AG04450 (cell line): ENCODE measurements at places on chromosomes 7 and 10.

DNA sequence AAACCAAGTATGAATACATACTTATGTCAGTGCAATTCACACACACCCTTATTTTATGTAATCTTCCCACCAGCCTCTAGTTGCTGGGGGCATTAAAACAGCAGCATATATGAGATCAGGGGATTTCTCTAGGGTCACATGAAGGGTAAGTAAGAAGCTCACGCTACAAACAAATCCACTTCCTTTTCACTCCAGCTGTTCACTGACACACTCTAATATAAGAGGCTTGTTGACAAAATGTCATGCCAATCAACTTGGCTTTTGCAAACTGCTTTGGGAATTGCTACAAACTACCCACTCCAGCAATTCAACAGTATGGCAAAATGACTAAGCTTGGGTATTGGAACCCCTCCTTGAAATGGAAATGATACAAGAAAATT is 10.3 kb downstream of the FAM3C start:
- DNase-seq, result no peak

DNA sequence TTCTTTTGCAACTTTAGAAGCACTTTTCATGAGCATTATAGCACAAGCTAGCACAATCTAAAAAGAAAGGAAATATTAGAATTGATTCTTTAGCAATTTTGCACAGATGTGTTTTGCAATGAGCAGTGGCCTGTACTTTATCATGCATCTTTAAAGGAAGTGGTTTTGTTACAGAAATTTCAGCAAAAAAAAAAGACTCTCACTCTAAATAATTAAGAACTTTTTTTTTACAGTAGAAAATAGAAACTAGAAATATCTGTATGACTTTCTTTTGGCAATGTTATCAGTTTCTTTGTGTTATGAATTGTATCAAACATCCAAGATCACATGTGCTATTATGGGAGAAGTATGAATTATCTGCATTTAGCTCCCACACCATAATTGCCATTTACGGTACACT is 195.7 kb upstream of the KLF6 start:
- no peak for DNase-seq

- no peak for DNase-seq
Observed at GRCh38 chr7:2999078-2999500, 44.6 kb downstream of the CARD11 start.

DNA sequence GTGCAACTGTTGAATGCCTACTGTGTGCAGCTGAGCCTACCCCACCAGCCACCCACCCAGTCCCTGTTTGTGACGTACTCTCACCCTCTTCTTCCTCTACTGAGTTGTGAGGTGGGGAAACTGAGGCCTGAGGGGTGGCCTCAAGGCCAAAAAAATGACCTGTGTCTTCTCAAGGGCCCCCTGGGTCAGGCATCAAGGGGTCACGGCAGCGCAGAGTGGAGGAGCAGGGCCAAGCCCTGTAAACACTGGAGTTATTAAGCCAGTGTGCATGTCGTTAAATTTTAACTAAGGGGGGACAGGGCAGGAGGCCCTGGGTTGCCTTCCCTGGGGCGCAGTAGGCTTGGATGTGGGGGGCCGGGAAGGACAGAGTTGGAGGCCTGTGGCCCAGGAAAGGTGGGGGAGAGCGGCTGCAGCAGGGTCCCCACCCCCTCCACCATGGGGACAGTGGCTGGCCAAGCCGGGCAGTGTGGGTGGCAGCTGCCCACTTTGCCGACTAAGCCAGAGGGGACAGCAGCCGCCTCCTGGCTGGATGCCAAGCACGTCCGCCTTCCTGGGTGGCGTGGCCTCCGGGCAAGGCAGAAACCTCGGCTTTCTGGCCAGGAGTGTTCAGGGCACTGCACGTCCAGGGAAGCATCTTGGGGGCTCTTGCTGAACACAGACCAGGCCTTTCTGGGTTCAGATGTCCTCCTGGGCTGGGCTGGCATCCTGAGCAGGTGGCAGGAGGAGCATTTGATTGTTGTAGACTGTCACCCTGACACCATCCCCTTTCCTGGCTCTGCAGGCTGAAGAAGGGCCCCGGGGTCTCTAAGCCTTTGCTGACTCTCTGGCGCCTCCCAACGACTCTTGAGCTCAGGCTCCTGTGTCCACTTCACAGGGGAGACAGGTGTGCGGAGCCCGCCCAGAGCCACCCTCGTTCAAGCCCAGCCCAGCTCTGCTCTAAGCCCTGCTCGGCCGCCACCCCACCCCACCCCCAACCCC is 1.9 kb downstream of the SLC29A4 start:
- DNase-seq, result no peak

DNA sequence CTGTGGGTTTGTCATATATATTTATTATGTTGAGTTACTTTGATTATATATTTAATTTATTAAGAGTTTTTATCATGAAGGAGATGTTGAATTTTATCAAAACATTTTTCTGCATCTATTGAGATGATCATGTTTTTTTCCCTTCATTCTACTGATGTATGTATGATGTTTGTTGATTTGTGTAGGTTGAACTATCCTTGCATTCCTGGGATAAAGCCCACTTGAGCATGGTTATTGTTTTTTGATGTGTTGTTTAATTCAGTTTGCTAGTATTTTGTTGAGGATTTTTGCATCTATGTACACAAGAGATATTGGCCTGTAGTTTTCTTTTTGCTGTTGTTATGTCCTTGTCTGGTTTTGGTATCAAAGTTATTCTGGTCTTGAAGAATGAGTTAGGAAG is 31.1 kb downstream of the SCART1 start:
- DNase-seq, result no peak

- DNase-seq, result no peak
Observed at GRCh38 chr7:48011951-48012350, 17.0 kb downstream of the SUN3 start.

DNA sequence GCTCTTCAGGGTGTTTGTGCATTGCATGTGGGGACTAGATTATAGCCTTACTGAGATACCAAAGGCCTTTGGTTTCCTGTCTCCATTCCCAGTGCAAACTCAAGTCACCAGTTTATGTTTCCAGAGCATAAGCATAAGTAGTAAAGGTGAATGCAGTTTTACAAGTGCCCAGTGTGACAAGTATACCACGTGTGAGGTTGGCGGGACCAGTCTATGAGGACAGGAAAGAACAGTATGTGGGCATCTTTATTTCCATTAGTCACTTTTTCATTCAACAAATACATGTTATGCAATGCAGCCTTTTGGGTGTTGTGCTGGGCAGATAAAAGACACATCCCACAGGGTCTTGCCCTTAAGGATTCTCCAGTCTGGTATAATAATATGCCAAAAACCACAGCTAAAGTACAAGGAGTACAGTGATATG is 146.5 kb downstream of the ARID5B start:
- DNase-seq, result no peak

DNA sequence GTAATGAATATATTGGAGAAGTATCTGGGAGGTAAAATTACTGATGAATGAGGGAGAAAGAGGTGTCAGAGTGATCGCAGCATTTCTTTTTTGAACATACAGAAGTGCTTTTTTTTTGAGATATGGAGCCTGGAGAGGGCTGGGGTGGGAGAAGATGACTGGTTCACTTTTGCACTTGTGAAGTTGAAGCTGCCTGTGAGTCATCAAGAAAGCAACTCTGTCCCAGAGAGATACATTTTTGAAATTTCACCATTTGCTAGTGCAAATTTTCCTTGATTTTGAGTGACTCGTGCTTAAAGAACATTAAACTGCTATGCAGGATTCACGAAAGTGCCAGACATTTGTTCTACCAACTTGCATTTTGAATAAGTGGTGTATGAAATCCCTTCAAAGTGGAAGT is 81.8 kb downstream of the ADRA2A start:
- no peak for DNase-seq

GRCh38 chr7:130154131-130154500 is 51.1 kb downstream of the TMEM209 start:
- no peak for DNase-seq

DNA sequence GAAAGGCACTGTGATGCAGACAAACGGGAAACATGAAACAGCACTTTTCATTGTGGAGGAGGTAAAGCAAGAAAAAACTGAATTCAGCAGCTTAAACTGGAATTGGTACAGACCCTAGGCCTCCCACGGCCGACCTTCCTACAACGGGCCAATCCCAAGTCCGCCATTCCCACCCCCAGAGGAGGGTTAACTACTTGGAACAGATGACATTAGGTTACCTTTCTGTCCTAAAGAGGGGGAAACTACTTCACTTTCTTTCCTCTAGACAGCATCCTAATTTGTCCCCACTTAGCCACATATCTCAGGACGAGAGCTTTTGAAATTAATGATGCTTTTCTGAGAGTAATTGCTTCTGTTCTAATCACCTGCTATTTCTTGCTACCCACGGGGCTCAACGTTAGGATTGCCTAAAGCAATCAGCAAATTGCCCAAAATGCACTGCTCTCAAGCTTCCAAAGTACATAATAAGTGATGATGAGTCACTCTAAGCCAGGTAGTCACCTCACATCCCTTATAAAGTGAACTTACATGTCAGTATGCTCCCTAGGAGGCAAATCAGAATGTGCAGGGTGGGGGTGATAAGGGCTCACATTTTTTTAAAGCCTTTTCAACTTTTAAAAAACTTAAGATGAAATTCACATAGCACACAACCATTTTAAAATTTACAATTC is 36.7 kb downstream of the LSM5 start:
- DNase-seq, result no peak

GRCh38 chr10:24722676-24723385 is 856 bp downstream of the ARHGAP21 start:
- DNase-seq, result no peak

- DNase-seq, result no peak
Observed at GRCh38 chr10:130559547-130559880, 423.3 kb downstream of the GLRX3 start.

DNA sequence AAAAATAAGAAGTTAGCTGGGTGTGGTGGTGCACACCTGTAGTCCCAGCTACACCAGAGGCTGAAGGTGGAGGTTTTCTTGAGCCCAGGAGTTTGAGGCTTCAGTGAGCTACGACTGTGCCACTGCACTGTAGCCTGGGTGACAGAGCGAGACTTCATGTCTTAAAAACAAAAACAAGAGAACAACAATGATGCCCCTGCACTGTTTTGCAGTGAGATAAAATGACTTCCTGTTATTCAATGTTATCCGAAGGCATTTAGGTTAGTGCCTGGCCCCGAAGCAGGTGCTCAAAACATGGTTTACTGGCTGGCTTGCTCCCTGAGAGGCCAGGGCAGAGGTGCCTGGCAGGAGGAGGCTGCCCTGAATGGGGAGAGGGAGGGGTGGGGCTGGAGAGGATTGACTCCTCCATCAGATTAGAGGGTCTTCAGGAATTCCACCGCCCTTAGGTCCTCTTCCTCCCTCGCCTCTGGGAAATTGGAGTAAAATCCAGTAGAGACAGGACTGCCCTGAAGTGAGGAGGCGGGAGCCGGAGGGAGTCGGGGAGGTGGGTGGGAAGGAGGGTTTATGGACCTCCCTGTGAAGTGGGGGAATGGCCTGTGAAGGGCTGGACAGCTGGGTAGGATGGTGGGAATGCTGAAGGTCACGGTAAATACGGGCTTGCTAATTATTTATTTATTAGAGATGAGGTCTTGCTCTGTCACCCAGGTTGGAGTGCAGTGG is 6.8 kb upstream of the CLDN4 start:
- DNase-seq, result no peak

- DNase-seq, result no peak
Observed at GRCh38 chr10:89518108-89518507, 17.3 kb downstream of the SLC16A12 start.

DNA sequence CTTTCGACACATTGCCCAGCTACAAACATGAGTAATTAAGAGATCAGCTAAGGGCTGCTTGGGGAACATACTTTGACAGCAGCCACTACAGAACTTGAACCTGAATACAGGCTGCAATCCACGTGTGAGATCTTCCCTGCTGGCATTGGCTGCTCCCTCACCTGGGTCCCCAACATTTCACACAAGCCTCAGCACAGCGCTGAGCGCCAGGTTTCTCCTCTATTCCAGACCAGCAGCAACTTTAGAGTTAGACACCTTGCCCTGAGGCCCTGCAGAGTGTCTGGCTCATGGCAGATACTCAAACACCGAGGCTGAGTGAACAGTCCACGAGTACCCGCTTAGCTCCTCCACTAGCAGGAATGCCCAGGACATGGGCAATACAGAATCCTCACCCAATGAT is 1.3 kb upstream of the WIPF3 start:
- DNase-seq, result no peak

DNA sequence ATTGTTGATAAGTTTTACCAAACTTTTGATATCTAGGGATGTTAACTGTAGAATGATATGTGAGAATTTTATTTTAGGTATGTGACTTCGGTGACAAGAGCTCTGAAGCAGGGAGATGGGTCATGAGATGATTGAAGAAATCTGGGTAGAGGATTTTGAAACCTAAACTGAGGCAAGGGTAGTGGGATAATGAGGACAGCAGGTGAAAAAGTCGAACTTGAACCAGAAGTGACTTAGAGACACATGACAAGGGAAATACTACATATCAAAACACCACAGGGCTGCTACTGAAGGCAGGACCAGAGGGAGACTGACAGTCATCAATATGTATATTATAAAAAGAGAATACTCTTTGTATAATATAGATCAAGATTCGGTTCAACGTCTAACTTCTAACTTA is 113.2 kb downstream of the WDFY4 start:
- no peak for DNase-seq

DNA sequence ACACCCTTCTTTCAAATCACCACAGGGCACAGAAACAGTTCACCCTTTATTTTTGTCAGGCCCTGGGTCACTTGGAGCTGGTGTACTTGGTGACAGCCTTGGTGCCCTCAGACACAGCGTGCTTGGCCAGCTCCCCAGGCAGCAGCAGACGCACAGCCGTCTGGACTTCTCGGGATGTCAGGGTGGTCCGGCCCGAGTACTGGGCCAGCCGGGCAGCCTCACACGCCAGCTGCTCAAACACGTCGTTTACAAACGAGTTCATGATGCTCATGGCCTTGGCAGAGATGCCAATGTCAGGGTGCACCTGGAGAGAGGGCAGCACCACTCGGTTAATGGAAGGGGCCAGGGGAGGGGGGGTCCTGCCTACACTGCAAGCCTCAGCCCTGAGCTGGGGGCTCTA is 2.5 kb downstream of the H2BK1 start:
- DNase-seq, result no peak

DNA sequence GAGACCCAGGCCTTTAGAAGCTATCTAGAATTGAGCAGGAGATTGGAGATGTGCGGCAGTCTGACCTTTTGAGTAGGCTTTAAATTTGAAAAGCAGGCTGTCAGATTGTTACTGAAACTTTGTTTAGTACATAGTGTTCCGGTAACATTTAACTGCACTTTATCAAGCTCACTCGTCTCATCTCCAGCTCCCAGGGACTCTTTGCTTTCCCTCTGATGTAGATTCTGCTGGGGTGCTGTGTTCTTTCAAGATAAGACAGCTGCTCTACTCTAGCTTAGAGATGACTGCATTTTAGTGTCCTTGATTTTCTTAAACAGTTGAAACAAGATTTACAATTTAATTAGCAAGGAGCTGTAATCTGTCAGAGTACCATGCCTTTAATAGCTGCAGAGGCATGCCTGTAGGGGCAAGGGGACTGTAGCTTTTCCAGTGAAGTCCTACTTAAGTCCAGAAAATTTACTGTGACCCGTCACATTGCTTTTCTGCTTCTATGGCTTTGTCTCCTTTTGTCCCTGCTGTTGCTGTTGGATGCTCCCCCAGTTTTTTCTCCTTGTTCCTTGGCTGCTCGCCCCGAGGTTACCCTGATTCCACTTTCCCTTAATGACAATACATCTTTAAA is 56.4 kb upstream of the MTPN start:
- no peak for DNase-seq

GRCh38 chr10:22714479-22715289 is at the start of gene PIP4K2A:
Gene PIP4K2A, minus strand, starts transcription at chr10:22714578. Its CDS starts 252 bp downstream, at chr10:22714326.
- DNase-seq, result no peak
